ENCODE measurements at places on chromosomes 7 and 10.
A peak's percentile ranks its signal among the peaks of the same experiment; 100 is the strongest.

- peak; percentile 98 for DNase-seq
Observed at GRCh38 chr10:104268713-104269645, at the start of gene GSTO2. Gene GSTO2, plus strand, starts transcription at chr10:104269184. Its CDS starts 5,732 bp downstream, at chr10:104274916.

DNA sequence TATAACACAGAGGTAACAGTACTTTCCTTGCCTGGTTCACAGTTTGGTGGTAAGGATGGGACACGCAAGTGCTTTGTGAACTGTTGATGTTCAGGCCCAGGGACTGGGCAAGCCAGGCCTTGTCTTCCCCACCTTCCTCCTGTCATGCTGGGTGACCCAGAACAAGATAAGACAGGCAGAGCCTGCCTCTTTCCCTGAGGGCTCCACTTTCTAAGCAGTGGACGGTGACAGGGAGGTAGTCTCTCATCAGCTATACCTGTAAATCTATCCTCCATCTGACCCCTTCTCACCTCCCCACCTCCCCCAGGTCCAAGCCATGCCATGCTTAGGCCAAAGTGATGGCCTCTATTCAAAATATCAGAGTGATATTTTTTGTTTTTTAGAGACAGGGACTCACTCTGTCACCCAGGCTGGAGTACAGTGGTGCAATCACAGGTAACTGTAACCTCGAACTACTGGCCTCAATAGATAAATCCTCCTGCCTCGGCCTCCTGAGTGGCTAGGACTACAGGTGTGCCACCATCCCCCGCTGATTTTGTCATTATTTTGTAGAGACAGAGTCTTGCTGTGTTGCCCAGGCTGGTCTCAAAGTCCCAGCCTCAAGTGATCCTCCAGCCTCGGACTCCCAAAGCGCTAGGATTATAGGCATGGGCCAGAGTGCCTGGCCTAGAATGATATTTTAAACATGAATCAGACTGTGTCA, 42.8 kb downstream of the PDLIM1 start:
- no peak for DNase-seq

- no peak for DNase-seq
Observed at GRCh38 chr10:11134411-11134810, 116.7 kb downstream of the CELF2 start.

GRCh38 chr10:22644222-22644621, 70.2 kb downstream of the PIP4K2A start:
- DNase-seq = no peak

GRCh38 chr10:124006526-124006925, 86.9 kb downstream of the CHST15 start:
- DNase-seq = no peak

DNA sequence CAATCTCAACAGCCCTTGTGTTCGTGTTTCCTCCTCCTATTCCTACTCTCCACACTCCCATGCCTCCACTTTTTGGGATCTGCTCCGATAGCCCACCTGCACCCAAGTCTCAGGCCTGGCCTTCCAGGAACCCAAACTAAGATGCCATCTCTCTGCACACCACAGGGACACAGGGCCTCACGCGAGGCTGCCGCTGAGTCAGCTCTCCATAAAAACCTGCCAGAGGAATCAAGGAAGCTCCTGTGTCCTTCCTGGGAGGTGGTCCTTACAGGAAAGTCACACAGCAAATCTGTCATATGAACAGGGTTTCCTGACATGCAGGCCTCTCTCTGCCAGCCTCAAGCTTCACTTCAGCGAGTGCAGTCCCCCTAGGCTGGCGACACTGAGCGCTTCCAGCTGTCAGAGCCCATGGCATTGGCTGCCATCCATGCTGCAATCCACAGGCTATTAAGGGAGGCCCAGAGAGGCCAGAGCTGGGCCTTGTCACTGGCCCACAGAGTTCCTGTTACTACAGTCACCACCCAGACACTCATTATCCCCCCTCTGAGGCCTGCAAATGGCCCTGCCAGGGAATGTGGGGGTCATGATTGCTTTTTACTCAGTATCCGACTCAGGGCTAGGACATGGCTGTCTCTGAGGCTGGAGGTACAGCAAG, 151.4 kb downstream of the OAT start:
- DNase-seq = no peak

DNA sequence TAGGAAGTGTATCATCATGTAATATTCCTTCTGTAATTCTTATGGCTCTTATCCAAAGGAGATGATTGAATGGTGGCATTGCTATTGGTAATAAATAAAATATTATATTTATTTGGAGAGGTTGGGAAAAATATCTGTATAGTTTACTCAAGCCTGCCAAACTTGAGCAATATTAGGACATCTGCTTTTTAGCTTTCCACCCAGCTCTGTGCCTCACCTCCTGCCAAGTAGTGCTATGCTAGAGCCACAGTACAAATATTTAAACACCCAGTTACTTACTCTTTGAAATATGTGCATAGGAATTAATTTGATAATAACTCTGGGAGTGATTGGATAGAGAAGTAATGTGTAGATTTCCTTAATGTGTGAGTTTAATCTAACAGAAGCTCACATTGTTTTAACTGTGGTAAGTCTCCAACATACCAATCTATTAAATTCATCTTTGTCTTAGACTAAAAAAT, 129.2 kb downstream of the BBS9 start:
- no peak for DNase-seq

- no peak for DNase-seq
Observed at GRCh38 chr10:23015021-23015707, 80.2 kb upstream of the MSRB2 start.

- no peak for DNase-seq
Observed at GRCh38 chr7:133739817-133740216, 387.3 kb upstream of the LRGUK start.

GRCh38 chr7:101576998-101577397, 52.1 kb downstream of the MYL10 start:
- DNase-seq = no peak

- no peak for DNase-seq
Observed at GRCh38 chr10:4683838-4684237, 142.2 kb upstream of the AKR1E2 start.

- no peak for DNase-seq
Observed at GRCh38 chr10:22992621-22993020, 64.8 kb downstream of the ARMC3 start.

DNA sequence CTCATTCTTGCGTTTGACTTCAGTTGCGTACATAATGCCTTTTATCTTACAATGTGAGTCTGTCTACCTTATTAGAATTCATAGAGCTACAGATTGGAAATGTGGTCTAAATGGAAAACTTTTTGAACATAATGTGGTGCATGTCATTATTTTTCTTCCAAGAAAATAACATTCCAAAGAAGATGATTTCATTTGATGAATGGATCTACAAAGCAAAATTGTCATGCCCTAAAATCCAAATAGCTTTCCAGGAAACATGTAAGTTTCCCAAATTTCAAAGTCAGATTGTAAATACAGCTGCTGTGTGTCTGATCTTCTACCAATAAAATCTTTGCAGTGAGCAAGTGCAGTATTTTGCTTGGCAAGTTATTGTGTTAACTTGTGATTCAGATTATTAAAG, 101.8 kb upstream of the FZD8 start:
- DNase-seq = no peak

DNA sequence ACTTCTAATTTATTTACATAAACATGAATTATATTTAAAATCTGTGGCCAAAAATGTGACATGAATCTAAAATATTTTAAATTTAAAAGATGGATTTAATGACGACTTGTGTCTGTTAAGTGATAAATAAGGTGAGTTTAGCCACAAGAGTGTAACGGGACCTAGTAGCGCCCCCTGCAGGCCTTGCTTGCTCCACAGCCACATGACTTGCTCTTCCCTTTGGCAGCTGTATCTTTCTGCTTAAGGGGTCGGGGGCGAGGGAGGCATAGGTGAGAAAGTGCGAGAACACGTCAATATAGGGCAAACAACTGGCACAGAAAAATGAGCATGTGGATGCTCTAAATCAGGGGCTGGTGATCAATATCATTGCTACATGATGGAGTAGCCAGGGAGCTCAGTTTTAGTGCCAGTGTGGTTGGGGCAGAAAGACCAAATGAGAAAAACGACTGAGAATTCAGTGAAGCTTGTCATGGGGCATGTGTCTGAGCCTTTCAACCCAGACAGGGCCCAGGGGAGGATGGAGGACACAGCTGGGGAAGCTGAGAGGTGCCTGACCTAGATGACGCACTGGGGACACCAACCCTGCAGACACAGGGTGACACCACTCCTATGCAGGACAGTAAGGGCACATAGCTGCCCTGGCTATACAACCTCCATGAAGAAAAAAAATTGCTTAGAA, 49.8 kb downstream of the PAXIP1 start:
- DNase-seq = no peak

GRCh38 chr10:132712291-132712690, 73.7 kb downstream of the NKX6-2 start:
- DNase-seq = no peak

GRCh38 chr10:130352291-130352645, 216.1 kb downstream of the GLRX3 start:
- no peak for DNase-seq

DNA sequence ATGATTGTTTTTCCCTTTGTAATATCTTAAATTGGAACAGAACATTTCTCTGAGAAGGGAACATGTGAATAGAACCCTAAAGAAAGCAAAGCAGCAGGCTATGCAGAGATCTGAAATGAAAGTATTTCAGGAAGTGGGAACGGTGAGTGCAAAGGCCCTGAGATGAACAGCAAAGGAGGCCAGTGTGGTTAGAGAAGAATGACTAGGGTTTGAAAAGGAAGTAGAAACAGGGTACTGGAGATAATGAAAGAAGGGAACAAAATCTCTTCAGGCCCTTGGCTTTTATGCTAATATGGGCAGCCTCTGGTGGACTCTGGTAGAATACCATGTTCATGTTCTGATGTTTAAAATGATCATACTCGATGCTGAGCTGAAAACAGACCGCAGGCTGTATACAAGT, 22.2 kb downstream of the ARHGAP21 start:
- DNase-seq = no peak

DNA sequence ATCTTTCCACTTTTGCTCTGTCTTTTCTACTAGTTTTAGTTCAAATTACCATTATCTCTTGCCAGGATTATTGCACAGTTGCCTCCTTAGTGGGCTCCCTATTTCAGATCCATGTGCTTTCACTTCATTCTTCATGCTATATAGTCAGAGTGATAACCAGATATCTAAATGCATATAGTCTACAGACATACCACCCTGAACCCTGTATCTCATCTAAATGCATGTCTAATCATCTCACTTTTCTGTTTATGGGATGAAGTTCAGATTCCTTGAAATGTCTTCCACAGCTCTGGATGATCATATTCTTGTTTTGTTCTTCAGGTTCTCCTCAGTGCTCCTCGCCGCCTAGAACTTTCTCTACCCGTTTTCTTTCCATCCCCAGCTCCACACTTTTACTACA, 13.8 kb downstream of the RSBN1L start:
- no peak for DNase-seq

DNA sequence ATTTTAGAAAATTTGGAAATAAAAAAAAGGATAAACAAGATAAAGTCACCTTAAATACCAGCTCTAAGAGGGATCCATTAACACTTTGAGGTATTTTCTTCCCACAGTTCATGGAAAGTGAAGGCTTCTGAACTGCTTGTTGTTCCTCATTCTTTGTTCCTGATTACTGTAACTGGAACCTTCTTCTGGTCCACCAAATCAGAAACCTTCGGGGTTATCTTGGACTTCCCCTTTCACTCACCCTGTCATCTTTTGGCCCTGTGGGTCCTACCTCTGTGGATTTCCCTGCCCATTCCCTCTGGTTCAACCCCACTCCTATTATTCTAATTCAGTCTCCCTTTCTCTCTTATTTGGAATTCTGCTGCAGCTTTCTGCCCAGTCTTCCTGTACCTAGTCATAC, 116.5 kb upstream of the PRPS1L1 start:
- DNase-seq = no peak

- no peak for DNase-seq
Observed at GRCh38 chr7:112970771-112971170, 115.9 kb downstream of the GPR85 start.

DNA sequence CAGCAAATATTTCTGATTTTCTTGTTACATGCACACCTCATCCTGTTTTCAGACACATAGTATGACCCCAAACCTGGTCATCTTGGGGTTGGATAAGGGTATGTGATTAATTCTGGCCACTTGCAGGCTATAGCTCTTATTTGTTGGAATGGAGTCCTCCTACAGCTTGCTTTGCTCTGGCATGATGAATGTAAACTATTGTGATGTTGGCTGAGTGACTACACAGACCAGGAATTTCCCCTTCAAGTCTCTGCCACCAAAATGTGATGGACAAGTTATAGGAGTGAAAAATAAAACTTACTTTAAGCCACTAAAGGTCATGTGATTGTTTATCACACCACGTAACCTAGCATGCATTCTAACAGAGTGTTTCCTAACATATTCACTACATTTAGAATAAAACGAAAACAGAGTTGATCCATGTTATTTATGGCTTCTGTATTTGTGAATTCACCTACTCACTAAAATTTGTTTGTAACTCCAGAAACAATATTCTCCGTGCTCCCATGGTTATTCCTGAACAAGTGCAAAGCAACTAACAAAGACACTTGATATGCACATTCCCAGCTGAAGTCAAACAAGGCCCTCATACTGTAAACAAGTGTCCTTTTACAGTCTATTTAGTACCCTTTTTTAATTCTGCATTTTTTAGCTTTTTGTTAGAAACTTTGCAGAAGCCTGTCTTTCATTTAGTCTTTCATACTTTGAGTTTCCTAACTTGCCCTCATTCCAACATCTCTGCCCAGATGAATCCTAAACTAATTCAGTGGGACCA, 599.2 kb upstream of the PCDH15 start:
- no peak for DNase-seq

GRCh38 chr7:92831716-92832533, 4.4 kb downstream of the CDK6 start:
- peak; percentile 69 for DNase-seq

DNA sequence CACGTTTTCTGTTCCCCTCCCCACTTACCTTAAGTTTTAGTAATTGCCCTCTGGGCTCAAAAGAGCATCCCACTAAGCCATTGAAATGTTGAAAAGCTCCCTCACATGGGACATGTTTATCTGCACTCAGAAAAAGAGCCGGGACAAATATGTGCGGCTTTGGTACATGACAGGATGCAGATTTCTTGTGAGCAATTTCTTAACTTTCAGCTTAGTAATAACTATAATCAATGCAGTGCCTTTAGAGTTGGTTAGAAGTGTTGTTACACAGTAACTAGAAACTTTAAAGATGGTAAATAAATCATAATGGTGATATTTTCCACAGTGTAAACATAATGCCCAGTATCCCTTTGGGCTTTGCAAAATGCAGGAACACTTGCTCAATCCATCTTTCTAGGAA, 89.2 kb downstream of the ZNF365 start:
- DNase-seq = no peak

GRCh38 chr7:6477318-6477660, 29.5 kb upstream of the DAGLB start:
- no peak for DNase-seq

GRCh38 chr7:31056775-31057346, 4.8 kb downstream of the ADCYAP1R1 start:
- DNase-seq = no peak

GRCh38 chr7:31858055-31858454, 171.0 kb downstream of the PPP1R17 start:
- DNase-seq = no peak
